ENCODE measurements at places on chromosomes 3 and 15.

- DNase-seq: no peak
Measured at GRCh38 chr3:177061369-177061768, 135.9 kb downstream of the TBL1XR1 start.

DNA sequence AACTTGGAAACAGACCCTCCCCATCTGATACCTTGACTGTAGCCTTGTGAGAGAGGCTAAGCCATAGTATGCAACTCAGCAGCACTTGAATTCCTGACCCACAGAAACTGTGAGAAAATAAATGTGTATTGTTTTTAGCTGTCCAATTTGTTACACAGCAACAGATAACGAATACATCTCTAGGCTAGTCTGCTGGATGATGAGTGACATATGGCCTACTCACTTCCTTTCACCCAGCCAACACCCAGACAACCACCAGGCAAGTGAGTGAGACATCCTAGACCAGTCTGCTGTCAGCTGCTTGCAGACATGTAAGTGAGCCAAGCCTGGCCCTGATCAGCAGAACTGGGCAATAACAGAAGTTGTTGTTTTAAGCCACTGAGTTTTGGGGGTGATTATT is 19.2 kb upstream of the SMAD6 start:
- no peak for DNase-seq

DNA sequence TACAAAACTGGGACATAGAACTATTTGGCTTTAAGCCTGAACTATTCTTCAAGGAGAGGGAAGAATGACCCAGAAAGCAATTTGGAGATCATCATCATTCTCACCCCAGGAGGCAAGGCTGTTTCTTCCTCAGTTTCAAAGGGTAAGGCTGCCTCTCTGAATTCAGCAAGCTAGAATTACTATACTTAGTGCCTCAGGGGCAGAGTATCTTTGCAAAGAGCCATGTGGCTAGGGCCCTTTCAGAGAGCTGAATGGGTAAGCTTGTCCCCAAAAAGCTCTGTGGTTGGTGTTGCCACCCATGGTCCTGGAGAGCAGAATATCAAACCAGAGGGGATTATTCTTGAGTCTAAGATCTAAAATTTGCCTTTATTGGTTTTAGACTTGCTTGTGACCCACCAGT is 720.3 kb upstream of the ARPP21 start:
- DNase-seq: no peak

DNA sequence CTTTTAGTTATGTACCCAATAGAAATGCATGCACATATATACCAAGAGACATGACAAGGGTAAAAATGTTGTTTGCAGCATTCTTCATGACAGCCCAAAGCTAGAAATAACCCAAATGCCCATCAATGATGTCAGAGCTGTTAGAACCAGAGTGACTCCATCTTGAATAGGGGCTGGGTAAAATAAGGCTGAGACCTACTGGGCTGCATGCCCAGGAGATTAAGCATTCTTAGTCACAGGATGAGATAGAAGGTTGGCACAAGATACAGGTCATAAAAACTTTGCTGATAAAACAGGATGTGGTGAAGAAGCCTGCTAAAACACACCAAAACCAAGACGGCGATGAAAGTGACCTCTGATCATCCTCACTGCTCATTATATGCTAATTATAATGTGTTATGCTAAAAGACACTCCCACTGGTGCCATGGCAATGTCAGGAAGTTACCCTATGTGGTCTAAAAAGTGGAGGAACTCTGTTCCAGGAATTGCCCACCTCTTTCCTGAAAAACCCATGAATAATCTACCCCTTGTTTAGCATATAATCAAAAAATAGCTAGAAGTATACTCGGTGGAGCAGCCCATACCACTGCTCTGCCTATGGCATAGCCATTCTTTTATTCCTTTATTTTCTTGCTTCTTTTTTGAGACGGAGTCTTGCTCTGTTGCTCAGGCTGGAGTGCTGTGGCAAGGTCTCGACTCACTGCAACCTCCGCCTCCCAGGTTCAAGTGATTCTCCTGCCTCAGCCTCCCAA is 32.9 kb downstream of the ZBTB11 start:
- no peak for DNase-seq

DNA sequence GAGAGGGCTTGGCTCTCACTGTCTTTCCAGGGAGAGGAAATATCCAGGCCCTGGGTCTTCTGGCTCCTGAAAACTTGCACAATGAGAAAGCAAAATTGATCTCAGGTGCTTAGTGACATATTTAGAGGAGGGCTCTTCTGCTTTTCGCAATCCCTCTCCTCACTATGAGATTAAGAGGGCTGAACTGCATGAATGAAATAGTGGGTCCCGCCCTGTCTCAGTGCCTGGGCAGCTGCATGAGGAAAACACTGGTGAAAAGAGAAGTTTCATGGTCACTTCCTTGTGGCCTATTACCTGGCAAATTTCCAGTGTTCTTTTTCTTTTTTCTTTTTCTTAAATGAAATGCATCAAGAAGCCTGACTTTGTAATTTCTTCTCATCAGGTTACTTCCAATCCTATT is 73.5 kb downstream of the TRAK1 start:
- DNase-seq: no peak

DNA sequence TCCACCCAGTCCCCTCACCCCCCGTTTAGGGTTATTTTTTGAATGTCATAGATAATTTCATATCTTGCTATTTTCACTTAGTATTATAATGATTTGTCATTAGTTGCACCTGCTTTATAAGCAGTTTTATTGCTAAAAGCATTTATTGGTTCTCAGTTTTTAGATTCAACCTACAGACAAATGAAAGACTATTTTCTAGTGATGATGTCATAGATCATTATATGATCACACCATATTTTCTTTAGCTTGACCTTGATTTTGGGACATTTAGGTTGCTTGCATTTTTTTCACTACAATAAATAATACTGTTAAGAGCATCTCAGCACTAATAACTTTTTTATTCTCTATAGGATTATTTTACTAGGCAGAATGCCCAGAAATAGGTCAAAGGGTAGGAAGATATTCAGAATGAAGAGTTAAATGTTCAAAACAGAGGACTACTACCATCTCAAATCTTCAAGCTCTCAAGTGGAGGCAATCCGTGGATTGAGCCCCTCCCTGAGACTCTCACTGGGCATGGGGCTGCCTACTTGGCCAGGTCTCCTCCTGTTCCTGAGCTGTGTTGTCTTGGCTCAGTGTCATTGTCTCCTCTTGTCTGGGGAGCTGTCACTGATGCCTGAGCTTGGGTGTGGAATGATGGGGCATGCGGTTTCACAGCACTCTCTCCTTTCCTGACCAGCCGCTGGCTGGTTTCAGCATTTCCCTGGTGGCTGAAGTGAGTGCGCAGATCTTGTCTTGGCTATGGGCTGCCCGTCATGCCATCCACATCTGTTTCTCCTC is 28.4 kb downstream of the CHCHD6 start:
- DNase-seq: no peak

- no peak for DNase-seq
Measured at GRCh38 chr15:62456011-62456920, 291.2 kb upstream of the C2CD4B start.

GRCh38 chr3:69817988-69818387 is 78.7 kb downstream of the MITF start:
- no peak for DNase-seq

DNA sequence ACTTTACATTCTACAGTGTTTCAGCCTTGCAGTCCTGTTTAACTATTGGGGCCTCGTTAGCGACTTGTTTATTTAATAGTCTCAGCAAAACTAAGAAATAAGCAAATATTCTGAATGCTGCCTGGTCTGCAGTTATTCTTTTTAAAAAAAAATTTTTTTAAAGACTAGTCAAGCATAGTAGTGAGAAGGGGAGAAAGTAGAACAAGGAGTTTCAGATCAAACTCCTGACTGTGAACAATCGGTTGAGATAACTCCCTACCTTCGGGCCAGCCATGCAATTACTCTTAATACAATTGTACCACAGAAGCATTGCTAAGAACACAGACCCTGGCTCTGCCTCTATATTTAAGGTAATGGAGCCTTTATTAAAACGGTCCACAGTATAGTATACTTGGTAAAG is 5.8 kb upstream of the DUT start:
- no peak for DNase-seq

- no peak for DNase-seq
Measured at GRCh38 chr15:23436421-23436820, 10.6 kb downstream of the GOLGA6L2 start.

DNA sequence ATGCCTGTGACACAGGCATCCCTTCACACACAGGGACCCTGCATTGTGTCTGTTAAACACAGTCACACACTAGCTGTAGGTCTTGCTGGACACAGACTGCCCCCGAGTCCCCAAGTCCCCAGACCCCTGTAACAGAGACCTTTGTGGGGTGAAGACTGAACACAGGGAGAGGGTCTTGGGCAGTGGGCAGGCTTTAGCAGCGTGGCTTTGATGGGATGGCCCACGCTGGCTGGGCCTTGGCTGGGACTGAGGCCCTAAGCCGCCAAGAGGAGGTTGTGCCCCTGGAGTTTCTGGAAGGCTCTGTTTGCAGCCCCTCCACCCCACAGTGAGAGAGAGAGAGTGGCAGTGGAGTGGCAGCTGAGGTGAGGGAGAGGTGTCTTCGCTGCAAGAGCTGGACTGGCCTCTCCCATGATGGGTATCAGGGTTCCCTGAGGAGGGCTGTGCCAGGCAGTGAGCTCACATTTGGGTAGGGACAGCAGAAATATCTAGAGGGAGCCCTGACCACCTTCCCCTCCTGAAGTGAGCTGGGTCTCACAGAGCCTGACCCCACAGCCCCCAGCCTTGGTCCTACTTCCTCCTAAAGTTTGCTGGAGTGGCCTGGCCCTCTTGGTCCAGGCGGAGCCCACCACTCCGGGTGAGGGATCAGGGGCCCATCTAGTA is 635 bp upstream of the VILL start:
- no peak for DNase-seq
